ENCODE measurements at places on chromosomes 4 and X.

GRCh38 chr4:40490481-40490880 lies 139.2 kb downstream of the RBM47 start:
- no peak for DNase-seq

- no peak for DNase-seq
Observed at GRCh38 chr4:139711461-139711860, 45.8 kb downstream of the MGST2 start.

DNA sequence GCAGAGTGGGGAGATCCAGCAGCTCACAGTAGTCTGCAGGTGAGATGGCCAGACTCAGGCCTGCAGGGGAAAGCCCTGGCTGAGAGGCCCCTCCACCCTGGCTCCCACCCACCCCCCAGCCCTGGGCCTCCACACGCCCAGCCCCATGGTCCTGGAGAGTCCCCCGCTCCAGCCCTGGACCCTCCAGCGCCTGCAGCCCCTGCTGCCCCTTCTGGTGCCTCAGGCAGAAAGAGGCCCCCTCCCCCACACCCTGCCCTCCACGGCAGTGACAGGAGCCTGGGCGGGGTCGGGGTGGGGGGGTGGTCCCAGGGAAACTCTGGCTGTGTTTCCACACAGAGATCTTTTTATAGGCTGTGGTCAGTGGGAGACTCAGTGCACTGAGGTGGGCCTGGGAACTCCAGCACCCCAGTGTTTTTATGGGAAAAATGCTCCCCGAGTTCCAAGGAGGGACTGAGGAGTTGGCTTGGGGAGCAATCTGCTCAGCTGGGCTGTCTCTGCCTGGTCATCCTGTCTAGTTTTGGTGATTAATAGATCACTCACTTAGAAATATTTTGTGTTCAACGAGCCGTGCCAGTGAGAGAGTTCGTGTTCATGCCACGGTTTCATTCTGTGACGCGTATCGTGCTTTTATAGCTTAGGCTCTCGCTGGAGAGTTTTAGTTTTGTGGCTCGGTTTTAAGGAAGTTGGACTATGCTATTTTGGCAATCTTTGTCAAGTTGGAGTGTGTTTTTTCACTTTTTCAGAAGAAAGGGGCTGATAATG lies 53.1 kb upstream of the HGFAC start:
- no peak for DNase-seq

GRCh38 chrX:2251211-2251610 lies 249.6 kb downstream of the DHRSX start:
- no peak for DNase-seq

DNA sequence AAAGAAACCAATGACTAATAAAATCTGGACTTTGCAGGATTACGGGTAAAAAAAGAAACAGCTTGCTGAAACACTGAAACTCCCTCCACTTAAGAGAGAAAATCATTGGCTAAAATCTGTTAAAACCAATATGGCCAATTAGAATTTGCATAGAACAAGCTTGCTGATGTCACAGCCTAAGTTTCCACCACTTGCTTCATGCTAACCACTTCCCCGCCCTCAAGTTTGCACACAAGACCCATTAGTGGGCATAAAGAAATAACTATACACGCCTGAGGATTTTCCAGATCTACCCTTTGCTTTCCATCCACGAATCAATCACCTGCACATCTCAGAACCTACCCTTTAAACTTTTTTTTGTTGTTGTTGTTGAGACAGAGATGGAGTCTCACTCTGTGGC lies 42.7 kb upstream of the PHEX start:
- no peak for DNase-seq

GRCh38 chr4:113828702-113829101 lies 67.2 kb upstream of the CAMK2D start:
- no peak for DNase-seq

DNA sequence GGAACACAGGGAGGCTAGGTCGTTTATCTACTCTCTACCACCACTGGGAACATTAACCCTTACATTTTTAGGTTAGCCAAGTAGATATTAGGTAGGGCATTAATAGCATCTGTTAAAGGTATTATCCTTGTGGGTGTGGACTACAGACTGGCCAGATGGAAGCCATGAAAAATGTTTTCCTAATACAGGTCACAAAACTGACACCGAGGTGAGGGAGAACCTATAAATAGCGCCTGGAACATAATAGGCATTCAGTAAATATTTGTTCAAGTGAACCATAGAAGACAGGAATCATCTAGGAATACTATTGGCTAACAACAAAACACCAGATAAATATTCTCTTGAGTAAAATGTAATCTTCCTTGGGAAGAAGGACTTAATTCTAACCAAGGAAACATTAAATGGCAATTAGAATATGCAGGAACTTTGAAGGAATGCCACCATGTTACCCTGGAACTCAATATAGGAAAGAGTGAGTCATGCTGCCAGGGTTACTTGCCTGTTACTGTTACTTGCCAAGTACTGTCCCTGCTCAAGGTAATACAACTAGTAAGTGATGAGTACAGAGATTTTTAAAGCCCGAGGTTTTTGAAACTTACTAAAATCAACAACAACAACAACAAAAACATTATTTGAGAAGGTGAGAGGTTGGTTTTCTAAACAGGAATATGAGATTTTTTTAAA lies 79.0 kb downstream of the SOX3 start:
- DNase-seq: no peak

DNA sequence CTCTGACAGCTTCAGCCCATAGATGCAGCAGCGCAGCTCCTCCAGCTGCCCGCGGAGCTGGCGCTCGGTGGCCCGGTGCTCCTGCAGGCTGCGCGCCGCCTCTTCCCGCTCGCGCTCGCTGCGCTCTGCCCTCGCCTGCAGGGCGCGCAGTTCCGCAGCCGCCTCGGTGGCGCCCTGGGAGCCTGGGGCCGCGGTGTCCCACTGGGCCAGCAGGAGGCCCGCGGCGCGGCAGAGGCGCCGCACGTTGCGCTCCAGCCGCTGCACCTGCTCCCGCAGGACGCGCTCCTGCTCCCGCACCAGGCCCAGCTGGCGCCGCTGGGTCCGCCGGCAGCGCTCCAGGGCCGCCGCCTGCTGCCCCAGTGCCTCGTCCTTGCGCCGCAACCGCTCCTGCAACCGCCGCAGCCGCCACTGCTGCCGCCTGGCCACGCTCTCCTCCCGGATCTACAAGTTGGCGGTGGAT lies 10.1 kb downstream of the C4orf50 start:
- DNase-seq: no peak

- DNase-seq: no peak
Observed at GRCh38 chrX:126820700-126821420, 1.3 kb downstream of the PRR32 start.

GRCh38 chr4:6235012-6235411 lies 34.6 kb upstream of the WFS1 start:
- no peak for DNase-seq

DNA sequence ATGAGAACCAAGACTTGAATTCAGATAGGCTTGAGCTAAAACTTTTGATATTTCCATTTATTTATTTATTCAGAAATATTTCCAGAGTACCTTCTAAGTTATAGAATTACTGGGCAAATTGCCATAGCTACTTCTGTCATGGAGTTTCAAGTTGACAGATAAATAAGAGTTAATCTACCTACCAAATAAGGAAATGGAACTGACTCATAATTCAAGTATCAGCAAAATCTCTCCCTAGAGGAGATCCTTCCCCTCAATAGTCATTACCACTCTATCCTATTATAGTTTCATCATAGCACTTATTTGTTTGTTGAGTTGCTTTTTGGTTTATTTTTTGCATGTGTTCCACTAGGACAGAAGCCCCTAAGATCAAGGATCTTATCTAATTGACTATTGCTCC lies 48.8 kb upstream of the CCSER1 start:
- DNase-seq: peak; percentile 71

- DNase-seq: no peak
Observed at GRCh38 chrX:30304866-30305265, 4.3 kb downstream of the NR0B1 start.

- no peak for DNase-seq
Observed at GRCh38 chr4:122633211-122633610, 12.3 kb upstream of the IL21 start.

DNA sequence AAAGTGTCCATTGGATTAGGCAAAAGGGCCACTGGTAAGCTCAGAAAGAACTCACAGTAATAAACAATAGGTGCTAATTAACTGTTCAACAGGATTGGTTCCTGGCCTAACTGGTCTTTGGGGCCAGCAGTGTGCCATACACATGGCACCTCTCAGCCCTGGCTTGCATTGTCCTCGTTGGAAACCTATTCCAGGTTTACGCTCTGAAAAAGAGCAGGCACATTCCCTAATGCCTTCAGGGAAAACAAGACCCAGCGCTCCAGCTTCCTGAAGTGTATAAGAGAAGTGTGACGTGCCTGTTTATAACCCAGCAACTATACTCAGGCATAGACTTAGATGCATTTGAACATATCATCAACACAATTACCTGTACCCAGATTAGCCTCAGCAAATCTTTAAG lies 51.9 kb upstream of the RBM47 start:
- no peak for DNase-seq

- no peak for DNase-seq
Observed at GRCh38 chr4:40270609-40271008, 64.5 kb upstream of the CHRNA9 start.

DNA sequence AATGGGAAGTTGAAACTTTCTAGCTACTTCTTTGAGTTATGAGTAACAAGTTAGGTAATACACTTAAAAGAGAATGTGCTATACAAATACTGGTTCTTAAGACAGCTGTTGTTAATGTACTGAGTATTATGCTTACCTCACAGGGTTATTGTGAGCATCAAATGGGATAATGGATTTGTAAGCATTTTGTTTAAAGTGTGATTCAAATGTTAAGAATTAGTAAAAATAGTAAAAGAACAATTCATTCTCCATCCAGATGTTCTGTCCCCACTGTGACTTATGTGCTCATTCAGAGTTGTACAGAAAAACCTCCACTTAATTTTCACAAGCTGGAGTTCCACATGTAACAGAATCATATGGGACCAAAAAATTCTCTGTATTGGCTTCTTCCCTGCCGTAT lies 63.6 kb downstream of the AR start:
- no peak for DNase-seq

DNA sequence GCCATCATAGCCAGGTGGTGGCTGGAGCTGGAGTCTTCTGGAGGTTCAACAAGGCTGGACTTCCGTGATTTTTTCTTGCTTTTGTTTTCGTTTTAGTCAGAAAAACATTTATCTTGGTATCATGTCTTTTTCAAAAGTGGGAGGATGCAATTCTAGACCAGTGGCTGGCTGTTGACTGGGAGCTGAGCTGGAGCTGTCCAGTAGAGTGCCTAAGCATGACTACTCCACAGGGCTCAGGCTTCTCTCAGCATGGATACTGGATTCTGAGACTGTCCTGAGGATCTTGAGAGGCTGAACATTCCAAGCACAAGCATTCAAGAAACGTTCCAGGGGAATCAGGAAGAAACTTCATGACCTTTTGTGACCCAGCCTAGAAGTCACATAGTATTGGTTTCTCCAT lies 598.1 kb downstream of the MID1IP1 start:
- DNase-seq: no peak

Measured in retinal pigment epithelial cell (primary cell).